Right renal pelvis (tissue), 4 donors: ENCODE measurements at places on chromosomes 2 and 18. TPM values are rescaled to one million over a fixed set of nuclear protein-coding genes. Genes with fewer than 3 reads are reported as not detected.

DNA sequence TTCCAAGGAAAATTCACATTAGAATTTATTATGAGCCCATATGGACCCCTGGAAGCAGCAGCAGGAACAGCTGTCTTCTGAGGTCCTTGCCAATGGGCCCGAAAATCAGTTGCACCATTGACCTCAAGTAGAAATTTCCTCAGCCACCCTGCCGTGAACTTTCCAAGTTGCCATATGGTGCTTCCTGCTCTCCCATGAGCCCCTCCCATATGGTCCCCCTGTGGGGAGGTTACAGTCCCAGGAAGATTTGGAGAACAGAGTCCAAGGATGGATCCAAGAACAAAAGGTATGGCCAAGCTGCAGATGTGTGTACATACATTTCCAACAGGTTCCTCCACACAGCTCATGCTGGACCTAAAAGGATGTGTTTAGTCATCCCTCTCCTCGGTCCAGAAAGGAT is 34.6 kb downstream of the DIPK1C start:
- DNase-seq: no peak

- no peak for DNase-seq
These were observed 103.7 kb downstream of the KCNH7 start for GRCh38 chr2:162734866-162735265.

GRCh38 chr2:79120194-79120713 is at the start of gene REG1A:
TSS of gene REG1A (plus strand) at chr2:79120488. CDS start at chr2:79120862, 374 bp downstream.
- DNase-seq: no peak

GRCh38 chr18:60894254-60894945 is 438.8 kb upstream of the CDH20 start:
- no peak for DNase-seq

Gene GPR45
- polyA plus RNA-seq: 0.13 TPM

DNA sequence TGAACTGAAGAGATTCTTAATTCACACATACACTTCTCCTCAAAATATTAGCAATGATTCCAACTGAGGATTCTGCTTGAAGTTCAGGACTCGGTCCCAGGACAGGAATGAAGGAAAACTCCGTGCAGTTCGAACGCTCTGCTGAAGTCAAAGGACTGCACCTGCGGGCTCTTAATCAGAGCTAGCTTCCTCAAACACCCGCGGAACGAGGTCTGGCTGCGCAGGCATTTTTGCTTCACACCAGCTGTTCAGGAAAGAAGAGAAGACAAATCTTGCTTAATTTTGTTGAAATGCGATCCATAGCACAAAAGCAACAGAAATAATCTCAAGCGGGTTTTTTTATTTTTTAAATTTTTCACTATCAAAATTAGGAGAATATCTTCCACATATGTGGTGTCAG is 175.6 kb downstream of the LAMA1 start:
- no peak for DNase-seq

Gene MALT1
- polyA plus RNA-seq: 33.5 TPM

DNA sequence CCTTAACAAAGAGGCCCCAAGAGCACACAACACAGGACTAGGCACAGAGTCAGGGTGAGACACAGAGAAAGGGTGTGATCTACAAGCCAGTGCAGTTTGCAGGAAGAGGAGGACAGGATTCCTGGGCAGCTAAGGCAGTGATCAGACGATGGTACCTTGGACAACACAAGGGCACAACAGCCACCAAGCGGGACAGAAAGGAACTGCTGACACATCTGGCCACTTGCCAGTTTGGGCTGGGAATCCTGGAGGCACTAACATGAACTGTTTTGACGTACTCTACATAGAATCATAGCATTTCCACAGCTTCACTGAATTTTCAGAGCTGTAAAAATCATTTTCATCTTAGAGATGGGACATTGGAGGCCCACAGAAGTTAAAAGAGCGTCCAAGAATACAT is 221.5 kb upstream of the SLC35G4 start:
- DNase-seq: no peak

DNA sequence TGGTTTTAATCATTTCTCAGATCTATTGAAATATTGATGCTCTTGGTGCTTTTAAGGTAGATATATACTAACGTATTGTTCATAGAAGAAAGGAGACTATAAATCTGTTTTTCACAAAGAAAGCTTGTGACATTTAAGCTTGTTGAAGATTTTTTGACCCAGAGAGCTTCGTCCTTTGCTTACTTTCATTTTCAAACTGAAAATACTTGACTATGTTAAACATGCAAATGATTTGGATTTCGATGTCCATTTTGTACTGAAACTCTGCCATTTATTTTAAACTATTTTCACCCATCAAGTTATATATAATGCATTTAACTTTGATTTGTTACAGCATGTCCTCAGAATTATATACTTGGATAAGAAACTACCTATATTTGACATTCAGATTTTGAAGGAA is 85.2 kb downstream of the SLC4A10 start:
- no peak for DNase-seq

DNA sequence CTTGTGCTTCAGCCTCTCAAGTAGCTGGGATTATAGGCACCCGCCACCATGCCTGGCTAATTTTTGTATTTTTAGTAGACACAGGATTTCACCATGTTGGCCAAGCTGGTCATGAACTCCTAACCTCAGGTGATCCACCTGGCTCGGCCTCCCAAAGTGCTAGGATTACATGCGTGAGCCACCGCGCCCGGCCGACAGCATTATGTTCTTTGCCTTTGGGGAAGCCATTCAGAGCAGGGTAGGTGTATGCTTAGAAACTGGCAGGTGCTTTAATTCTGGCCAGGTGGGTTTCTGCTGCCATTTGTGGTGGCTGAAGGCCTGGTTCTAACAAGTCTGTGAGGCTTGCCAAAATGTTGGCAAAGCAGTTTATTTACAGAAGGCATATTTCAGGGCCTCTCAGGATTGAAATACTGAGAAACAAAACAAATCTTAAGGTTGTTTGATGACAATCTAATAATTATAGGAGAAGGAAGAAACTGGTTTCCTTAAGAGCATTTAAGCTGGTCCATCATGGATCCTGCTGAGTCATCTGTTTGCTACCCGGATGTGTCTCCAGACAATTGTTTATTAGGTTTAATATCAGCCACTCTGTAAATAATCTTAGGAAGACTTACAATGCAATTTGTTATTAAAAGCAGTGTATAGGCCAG is 16.0 kb downstream of the SLC20A1 start:
- no peak for DNase-seq

Gene CDCA7
- polyA plus RNA-seq: 35.4 TPM

- DNase-seq: peak; percentile 59
These were observed 4.0 kb downstream of the ID2 start for GRCh38 chr2:8685697-8686358.

- DNase-seq: no peak
These were observed 19.6 kb downstream of the HNRNPA3 start for GRCh38 chr2:177232098-177232704.

- DNase-seq: no peak
These were observed 111.7 kb upstream of the KLHL14 start for GRCh38 chr18:32884543-32884942.

DNA sequence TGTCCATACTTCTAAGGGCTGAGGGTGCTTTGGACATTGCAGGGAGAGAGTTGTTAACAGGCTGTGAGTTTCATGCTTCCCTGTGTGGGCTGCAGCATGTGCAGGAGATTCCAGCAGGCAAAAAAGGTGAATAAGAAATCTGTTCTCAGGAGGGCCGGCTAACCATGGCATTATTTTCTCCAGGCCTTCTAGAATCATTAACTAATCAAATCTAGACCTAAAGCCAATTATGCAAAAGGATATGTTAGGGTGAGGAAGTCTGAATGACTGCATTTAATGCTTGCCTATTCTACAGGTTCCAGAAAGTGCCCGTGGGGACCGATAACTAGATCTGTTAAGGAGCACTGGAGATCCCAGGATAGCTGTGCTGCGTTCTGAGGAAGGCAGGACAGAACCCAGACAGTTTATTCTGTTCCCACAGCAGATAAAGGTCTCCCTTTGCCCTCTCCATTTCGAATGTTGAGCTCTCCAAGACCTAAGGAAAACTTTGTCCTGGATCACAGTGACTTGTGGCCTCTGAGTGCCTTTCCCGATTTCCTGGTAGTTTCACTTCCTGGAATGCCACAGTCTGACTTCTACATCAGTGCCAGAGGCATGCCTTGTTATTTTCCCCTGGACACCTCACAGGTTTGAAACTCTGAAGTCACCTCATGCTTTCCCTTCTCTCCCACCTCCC is 50.0 kb upstream of the ZFP36L2 start:
- DNase-seq: no peak

- DNase-seq: no peak
These were observed 266.8 kb upstream of the CRIM1 start for GRCh38 chr2:36088716-36089328.

Gene SLC38A11
- polyA plus RNA-seq: 15.7 TPM

Gene ZNF407
- 10.0 TPM for polyA plus RNA-seq

GRCh38 chr2:55146263-55146662 is 85.8 kb downstream of the CLHC1 start:
- no peak for DNase-seq
